ENCODE measurements at places on chromosomes 6 and 20.

DNA sequence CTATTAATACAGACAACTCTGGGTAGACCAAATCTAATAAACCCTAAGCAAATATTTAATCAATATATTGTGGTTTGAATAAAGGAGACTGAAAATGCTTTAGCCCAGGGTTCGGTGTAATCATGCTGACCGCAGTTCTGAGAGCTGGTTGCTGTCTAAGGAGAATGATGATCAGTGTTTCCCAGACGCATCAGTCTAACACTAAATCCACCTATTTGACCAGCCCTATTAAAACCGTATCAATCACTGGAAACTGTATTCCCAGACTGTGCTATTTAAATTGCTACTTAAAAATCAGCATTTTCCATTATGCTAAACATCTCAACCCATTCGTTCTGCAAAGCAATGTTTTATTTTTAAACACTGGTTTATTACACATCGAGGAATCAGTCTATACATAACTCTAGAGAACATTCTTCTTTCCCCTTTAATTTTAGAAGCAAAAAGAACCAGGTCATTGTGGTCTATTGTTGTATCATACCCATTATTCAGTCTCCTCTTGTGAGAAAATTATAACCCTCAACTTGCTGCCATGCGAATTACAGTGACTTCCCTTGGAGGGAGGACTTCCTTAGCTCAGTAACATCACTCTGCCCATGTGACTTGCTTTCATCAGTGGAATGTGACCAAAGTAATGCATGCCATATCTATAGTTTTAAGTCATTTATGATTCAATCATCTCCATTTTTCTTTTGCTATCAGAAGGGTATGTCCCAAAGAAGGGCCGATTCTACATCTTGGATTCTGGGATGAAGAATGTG lies 515.2 kb upstream of the JAG1 start:
- DNase-seq = no peak

DNA sequence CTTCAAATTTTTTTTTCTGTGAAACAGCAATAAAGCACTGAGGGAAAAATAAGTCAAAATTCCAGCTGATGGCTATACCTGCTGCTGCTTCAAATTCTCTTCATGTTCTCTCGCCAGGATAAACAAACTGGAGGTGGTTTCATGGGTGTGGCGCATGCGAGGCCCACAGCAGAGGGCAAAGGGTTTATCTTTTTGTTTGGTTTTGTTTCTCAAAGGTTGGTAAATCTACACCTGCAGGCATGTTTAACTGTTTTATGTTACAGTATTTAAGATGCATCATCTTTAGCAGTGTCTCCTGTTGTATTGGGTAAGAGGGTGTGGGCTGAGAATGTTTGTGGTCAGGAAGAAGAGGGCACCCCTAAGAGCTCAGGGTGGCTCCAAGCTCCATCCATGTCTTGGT lies 342.2 kb downstream of the CDH26 start:
- no peak for DNase-seq

- no peak for DNase-seq
These were observed 118.1 kb downstream of the QKI start for GRCh38 chr6:163532526-163533078.

DNA sequence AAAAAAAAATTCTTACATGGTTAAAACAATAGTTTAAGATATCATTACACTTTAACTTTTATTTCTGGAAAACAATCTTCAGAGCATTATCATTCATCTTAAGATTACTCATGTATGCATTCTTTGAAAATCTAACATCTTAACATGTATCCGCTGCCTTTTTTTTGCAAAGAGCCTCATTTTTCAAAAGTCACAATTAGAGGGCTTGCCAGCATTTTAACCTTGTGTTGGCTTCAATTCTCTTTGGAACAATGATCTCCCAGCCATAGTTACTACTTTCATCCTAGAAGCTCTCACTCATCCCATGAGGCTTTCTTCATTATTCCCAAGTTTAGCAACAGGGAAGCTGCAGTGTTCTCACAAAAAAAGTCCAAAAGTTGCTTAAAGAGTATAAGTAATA lies 330.8 kb downstream of the BCKDHB start:
- no peak for DNase-seq

DNA sequence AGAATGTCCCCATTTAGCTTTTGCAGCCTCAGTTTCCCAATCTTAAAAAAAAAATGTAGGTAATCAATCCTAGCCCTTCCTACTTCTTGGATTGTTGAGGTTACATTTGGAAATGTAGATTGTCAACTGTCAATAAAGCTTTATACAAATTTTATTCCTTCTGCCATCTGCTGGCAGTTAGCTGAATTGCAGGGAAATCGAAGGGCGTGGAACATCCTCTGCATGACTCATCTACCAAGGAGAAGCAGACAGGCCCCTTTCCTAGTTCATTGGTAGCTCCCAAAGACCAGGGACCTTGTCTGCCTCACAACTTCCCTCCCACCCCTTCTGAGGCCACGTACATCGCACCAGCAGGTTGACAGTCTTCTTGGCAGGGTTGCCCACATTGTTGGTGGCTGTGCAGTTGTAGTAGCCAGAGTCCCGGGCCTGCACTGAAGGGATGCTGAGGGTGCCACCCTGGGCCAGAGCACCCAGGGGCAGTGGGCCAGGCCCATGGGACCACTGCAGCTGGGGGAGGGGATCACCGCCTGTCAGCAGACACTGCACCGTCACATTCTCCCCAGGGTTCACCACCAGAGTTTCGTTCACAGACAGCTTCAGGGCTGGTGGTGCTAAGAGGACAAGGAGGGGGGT lies 43.6 kb downstream of the MDGA1 start:
- DNase-seq = no peak

- DNase-seq = no peak
These were observed 51.5 kb upstream of the ADTRP start for GRCh38 chr6:11830105-11830504.

- no peak for DNase-seq
These were observed 34.2 kb upstream of the BTN3A2 start for GRCh38 chr6:26330859-26331217.

GRCh38 chr20:23232219-23232581 lies 118.4 kb upstream of the NXT1 start:
- no peak for DNase-seq

DNA sequence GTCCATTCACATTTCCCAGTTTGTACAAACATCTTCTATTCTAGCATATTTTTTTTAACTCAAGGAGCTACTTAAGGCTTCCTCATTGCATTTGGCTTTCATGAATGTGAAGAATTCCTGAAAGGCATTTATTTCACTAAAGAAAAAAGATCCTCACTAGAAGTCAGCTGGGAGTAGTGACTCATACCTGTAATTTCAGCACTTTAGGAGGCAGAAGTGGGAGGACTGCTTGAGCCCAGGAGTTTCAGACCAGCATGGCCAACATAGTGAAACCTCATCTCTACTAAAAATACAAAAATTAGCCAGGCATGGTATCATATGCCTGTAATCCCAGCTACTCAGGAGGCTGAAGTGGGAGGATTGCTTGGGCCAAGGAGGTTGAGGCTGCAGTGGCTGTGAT lies 30.9 kb upstream of the XRN2 start:
- DNase-seq = no peak

GRCh38 chr20:19207541-19207940 lies 4.9 kb upstream of the SLC24A3 start:
- no peak for DNase-seq

DNA sequence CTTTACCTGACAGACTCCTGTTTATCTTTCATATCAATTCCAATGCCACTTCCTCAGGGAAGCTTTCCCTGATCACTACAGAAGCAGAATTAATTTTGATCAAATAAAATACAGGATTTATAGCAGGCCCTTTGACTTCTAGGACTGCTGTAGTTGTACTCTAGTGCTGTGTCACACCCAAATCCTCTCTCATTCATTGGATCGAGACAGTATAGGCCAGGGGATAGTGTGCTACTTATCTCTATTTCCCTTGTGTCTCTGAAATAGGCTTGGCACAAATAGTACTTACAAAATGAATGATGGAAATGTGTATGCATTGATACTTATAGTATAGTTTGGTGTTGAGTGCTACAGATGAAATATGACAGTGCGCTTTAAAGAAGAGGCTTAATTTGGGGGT lies 19.8 kb downstream of the RALY start:
- DNase-seq = no peak

DNA sequence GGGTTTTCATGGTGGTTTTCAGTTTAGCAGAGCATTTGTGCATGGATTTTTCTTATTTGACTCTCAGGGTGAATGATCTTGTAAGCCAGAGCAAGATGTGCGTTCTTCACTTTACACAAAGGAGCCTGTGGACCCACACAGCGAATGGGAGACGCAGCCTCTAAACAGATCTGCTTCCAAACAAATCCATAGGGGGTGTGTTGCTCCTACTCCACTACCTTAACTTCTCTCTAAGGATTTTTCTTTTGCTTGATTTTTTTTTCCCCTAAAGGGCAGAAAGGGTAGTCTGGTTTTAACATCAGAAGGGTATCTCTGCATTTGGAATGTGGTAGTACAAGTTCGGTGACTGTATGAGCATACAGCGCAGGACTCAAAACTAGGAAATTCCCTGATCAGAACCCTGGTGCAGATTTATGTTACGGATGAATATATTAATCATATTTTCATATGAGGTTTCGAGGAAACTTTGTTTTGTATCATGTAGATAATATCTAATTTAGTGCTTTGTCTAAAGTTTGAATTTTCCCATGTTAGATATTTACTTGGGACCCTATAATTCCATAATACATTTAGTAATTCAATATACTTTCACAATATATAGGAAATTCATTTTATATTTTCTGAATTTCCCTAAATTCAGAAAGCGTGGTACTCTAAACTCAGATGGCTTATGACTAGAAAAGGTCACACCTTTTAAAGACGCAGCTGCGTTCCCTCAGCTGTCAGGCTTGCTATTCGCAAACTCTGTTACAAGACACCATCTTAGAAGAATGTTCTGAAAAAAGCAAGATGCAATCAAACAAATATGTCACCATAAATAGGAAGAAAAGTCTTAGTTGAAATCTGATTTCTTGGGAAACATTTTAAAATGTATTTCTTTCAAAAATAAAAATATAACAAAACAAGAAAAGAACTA lies 196.9 kb downstream of the TMEM242 start:
- DNase-seq = no peak

DNA sequence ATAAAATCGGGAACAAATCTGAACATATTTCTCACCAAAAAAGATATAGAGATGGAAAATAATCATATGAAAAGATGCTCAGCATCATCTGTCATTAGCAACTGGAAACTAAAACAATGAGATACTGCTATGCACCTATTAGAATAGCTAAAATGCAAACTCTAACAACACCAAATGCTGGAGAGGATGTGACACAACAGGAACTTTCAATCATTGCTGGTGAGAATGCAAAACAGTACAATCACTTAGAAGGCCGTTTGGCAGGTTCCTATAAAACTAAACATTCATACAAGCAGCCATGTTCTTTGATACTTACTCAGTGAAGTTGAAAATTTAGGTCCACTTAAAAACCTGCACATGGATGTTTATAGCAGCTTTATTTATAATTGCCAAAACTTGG lies 67.0 kb downstream of the FAM50B start:
- no peak for DNase-seq

DNA sequence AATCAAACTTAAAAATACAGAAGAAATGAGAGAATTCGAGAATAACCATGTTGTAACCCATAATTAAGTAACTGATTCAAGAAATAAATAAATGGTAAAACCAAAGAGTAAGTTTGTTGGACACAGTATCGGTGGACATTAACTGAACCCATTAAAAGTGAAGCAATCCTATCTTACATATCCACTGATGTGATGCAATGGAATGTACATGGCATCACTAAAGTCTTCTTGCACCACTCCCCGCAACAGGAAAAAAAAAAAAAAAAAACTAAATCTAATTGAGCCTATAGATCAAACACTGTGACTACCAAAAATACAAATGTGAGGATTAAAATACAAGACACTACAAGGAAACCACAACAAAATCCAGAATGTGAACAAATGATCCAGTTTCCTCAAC lies 7.9 kb downstream of the SNX14 start:
- no peak for DNase-seq

GRCh38 chr6:16240589-16241320 lies 2.4 kb downstream of the GMPR start:
- DNase-seq = no peak

DNA sequence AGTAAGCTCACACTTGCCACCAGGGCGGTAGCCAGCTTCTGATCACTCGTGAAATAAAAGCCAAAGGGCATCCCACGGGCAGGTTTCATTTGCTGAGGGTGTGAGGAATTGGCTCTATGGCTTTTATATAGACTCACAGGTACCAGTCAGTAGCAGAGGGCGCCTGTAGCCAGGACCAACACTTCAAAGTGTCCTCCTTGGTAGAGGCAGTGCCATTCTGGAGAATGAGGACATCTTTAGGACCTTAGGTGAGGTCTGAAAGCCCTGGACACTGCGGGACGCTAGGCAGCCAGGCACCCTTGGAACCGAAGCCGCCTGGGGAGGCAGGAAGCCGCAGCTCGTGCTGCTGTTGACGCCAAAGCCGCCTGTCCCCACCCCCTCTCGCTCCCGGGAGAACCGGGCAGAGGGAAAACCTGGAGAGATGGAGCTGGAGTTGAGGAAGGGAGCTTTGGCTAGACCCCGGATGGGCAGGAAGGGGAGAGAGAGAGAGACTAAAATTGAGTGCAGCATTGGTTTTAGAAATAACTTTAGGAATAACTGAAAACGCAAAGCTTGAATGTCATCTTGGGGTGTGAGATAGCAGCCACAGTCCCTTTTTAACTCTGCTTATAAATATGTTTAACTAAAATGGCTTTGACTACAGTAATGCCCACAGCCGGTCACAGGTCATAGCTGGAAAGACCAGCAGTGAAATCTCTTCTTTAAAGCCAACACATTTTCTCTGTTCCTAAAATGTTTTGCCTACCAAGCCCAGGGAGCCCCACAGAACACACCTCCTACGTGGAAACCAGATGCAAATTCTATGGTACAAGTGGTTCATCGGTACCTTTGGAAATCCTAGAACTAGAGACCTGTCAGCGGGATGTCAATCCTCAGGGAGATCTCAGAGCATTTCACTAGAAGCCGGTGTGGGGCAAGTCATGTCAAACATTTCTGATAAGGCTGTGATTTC lies 128.5 kb upstream of the CDYL start:
- no peak for DNase-seq

DNA sequence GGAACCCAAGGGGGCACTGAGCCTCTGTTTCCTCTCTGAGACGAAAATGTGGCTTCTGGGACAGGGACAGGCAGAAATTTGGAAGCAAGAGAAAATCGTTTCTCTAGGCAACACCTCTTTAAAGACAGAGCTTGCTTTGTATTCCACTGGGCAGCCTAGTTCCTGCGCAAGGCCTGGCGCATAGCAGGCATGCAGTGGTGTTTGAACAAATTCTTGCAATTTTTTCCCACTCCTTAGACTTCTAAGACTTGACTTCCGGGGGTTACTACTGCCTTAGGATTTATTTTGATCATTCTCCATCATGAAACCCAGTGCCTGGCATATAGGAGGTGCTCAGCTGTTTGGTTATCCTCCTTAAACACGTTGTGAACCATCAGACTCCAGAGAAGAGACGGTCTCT lies 249.0 kb upstream of the KCNG1 start:
- no peak for DNase-seq

DNA sequence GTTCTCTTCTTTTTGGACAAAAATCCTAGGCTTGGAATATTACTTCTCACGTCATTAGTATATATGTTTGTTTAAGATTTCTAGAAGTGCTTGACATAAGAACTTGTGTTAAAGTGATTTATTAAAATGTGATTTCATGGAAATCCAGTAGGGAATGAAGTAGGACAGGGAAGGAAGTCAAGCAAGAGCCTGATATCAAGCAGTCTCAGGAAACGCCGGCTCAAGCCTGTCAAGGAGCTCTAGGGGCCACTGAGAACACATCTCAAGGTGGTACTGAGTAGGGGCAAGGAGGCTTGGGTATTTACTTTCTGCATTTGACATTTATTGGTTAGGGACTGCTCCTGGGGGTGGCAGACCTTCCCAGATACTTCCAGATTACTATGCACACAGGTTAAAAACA lies 920.9 kb upstream of the GJE1 start:
- no peak for DNase-seq

- DNase-seq = no peak
These were observed 50.7 kb downstream of the SLC26A8 start for GRCh38 chr6:35973670-35974222.

All from T-helper 17 cell (primary cell).